Ovary (tissue), 10 donors: ENCODE measurements at places on chromosomes 5 and 9. TPM values are rescaled to one million over a fixed set of nuclear protein-coding genes. Genes with fewer than 3 reads are reported as not detected.

GRCh38 chr9:99505936-99506335 is 283.9 kb downstream of the SEC61B start:
- DNase-seq = no peak

DNA sequence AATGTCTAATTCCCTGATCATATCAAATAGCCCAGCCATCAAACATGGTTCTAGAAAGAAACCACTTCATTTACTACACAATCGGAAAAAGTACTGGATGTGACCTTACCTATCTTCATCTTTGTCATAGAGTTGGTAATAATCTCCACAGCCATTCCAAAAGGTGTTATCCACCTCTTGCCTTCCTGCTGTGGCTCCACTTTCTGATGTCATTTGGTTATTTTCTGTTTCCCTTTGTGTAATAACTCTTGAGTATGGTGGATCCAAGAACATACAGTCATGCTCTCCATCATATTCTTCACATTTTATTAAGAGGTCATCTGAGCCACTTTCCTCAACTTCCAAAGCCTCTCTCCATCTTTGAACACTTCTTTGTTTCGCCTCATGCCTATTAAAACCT is 31.7 kb downstream of the PJA2 start:
- no peak for DNase-seq

DNA sequence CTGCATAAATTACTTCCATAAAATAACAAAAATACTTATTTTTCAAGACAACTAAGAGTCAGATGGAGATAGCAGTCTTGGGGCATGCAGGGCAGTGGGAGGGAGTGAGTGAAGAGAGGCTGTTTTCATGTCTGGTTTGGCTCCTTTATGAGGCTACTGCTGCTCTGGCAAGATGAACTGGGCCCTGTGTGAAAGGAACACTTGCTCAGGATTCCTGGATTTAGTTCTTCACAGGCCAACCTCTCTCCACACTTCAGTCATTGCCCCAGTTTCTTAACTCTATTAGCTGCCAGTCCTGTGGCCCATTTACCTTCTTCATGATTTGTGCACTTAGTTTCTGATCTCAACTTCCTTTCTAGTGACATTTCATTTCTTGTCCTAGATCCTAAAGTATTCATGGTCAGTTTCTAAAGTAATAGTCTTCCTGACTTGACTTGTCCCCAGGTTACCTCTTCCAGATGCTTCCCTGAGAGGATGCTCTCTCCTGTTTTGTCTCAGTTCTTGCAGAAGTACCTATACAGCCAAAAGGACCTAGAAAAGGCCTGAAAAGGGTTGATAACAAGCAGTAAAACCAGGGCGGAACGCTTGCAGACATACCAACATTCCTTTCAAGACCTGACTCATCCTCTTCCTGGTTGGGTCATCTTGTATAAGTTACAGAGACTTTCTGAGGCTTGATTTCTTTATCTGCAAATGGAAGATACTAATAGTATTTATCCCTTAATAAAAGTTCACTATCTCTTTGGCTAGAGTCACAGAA is 77.0 kb upstream of the ZFAND5 start:
- no peak for DNase-seq

DNA sequence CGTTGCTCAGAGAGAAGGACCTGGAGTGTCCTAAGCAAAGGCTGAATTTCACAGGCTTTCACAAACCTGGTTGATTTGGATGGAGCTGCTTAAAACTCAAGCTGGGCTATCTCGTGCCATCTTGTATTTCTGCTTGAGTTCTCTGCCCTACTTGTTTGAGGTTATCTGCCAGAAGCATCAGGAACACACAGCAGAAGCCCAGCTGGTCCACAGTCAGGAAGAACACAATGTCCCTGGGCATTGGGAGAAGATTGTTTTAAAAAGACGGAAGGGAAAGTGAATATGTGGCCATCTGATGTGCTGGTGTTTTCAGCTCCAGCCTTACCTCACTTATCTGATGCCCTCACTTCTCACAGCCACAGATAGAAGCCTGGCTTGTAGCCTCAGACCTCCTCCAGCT is 32.9 kb upstream of the SLC36A1 start:
- DNase-seq = no peak

DNA sequence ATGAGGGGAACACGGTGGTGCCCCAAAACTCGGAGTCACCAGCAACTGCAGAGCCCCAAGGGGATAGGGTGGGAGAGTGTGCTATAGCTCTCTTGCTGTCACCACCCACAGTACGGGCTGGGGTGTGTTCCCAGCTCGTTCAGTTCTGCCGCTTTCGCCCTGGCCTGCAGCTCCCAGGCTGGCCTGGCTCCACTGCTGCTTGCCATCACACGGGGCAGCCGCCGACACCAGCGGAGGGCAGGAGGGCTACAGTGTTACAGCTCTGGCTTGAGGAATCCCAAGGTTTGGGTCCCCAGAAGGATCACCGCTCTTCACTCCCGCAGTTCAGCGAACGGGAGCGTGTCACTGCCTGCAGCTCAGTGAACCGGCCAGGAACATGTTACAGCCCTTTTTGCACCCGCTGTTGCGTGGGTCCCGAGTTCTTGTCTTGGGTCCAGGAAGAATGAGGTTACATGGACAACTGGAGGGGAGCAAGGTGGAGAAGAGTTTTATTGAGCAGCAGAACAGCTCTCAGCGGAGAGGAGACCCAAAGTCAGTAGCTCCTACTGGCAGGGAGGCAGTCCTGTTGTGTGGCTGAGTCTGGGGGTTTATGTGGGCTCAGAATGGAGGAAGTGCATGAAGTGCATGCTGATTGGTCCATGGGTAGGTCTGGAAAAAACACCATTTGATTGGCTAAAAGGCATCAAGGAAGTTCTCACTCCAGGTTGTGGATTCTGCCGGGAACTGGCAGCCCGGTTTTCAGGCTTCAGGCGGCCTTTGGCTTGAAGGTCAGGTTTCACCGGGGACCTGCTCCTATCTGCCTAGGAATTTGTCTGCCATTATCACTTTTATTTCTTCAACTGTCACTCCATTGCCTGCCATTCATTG is 113.4 kb downstream of the EHMT1 start:
- DNase-seq = no peak

DNA sequence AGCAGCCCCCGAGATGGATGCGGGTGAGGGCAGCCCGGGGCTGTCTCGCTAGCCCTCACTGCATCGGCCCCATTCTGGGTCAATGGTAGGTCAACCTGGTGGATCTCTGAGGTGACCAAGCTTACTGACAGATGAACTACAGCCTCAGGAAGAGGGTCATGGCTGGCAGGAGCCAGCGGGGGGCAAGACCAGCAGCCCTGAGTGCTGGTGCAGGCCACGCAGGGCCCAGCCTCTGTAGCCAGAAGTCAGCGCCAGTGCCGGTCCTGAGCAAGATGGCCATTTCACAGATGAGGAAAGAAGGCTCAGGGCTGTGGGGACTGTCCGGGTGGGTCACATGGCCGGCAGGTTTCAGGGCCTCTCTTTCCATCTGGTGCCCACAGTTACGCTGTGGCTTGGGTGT is 5.1 kb upstream of the DBH start:
- DNase-seq = no peak

GRCh38 chr9:107931071-107931715 is 441.6 kb upstream of the KLF4 start:
- no peak for DNase-seq

- DNase-seq = no peak
These were observed 58.4 kb upstream of the FOXE1 start for GRCh38 chr9:97794666-97795065.

- no peak for DNase-seq
These were observed 350.5 kb downstream of the MAN2A1 start for GRCh38 chr5:110040178-110040577.

GRCh38 chr9:7729371-7730163 is 70.0 kb downstream of the DMAC1 start:
- no peak for DNase-seq

DNA sequence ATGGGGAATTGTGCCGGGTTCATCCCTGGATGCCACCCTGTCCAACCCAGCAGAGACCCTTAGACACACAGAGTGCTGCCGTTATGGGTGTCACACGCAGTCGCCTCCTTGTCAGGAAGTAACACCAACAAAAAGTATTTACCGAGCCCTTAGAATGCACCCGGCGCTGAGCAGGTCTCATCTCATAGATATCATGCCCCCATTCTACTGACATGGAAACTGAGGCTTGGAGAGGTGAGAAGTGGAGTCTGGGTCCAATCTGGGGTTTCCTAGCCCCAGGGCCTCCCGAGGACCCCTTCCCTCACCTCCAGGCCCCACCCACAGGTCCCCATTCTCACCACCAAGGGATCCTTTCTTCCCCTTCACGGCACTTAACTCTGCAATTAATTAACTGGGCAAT is 36.8 kb upstream of the BARHL1 start:
- DNase-seq = no peak

DNA sequence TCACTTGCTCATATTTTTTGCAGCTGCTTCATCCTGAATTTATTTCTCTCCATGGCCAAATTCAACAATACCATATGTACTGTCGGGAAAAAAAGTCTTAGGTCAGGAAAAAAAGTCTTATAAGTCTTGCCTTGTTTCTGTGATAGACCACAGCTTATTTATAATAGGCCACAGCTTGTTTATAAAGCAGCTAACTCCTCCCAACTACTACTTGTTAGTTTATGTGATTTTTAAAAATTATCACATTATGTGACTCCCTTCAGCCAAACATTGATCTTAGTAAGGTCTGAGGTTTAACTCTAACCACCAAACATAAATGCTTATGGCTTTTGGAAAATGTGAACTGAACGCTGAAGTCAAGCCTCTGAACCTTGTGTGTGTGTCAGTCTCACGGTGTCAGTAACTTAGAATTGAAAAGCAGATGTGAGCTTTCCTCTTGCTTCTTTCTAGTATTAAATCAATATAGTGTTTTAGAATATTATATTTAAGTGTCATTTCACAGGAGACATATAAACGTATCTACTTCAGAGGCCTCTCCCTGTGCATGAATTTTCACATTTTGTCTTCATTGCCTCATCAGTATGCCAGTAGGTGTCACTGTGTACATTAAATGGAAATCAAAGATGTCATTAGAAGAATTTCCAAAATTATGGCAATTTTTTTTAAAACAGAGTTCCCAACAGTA is 51.3 kb downstream of the SNX24 start:
- DNase-seq = no peak

GRCh38 chr9:129204840-129205239 is 26.8 kb upstream of the IER5L start:
- no peak for DNase-seq

DNA sequence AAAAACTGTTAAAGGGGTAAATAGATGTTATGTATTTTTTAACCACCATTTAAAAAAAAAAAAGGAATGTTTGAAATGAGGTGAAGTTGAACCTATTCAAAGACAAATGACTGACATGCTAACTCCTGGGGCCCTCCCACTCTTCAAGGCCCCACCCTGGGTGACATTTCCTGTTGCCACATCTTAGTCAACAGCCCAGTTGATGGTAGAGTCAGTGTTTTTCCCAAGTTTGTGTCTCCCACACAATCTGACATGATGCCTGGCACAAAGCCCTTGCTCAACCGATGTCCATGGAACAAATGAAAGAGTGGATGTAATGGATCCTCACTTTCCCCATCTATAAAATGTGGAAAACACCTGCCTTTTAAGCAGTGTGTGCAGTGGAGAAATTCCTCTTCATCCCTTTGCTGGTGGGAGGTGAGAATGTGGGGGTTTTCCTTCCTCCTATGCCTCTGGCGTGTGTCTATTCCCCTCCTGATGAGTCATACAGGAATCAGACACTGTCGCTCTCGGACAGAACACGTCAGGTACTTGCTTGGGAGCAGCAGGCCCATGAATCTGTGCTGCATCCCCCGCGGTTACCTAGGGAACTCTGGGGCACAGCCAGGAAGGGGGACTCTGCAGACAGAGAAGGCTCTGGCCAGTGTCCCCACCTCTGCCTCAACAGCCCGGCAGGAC is 13.7 kb upstream of the ADRA1B start:
- DNase-seq = no peak

DNA sequence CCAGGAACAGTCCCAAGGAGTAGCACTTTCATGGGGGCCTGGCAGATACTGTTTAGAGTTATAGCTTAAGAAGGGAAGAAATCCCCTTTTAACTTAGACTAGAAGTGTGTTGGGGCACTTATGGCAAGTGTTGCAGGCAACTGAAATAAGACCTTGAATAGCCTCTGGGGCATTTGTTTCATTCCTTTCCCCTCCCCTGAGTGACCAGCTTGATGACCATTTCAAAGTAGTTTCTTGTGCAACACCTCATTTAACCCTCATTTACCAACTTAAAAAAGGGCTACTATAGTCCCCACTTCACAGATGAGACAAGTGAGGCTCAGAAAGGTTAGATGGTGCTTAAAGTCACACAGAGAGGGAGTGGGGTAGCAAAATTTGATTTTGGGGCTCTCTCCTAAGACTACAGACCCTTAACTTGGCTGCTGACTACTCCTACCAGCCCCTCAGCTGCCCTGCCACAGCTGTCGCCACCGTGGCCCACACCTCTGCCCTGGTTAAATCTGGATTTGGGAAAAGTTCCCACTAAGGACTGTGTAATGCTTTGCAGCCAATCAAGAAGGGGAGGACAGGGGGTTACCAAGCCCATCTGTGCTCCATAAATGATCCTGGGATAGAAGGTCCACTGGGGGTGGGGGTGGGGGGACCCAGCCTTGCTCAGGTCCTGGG is 5.5 kb downstream of the PDLIM4 start:
- no peak for DNase-seq

- no peak for DNase-seq
These were observed 9.4 kb upstream of the PLEKHG4B start for GRCh38 chr5:82570-82969.

- no peak for DNase-seq
These were observed 4.1 kb upstream of the CERCAM start for GRCh38 chr9:128416432-128417019.

DNA sequence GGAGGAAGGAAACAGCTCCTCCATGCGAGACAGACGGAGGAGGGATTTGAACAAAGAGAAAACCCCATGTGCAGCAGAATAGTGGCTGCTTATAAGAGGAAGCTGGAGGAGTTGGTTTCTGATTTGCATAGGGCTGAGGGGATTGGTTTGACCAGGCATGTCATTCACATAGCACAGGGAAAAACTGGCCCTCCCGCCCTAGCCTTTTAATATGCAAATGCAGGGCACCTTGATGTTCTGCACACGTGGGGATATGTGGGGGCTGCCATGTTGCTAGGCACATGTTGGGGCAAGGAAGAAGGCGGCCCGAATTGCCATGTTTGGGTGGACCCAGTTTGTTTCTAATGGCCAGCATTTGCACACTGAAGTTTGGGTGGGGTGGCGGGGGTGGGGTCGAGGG is 42.2 kb downstream of the OSMR start:
- DNase-seq = no peak

The FOXD4 gene
- 0.23 TPM for total RNA-seq

The SPINK7 gene
- total RNA-seq = not detected

The CHSY3 gene
- 0.67 TPM for total RNA-seq

The JAKMIP2 gene
- total RNA-seq = 0.45 TPM

The IL9 gene
- total RNA-seq = not detected
